ENCODE measurements at places on chromosomes 4 and X.
A peak's percentile ranks its signal among the peaks of the same experiment; 100 is the strongest.

DNA sequence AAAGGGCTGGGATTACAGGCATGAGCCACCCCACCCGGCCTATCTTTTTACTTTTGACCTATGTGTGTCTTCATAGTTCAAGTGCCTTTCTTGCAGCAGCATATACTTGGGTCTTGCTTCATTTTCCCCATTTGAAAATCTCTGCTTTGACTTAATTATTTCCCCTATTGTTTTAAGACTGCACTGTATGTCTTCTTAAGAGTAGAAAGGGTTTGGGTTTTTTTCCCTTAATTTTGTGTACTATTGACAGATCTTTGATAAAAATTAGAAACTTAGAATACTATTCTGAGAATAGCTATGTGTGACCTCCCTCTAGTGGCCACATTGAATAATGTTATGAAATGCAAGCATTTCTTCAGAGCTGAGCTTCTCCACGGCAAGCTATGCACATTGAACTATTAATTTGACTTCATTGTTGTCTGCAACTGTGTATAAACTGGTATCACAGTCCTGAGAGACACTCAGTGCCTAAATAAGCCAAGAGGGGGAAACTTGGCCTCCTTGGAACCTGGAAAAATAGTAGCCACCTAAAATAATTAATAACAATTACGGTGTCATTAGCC, 8.7 kb upstream of the SLC25A4 start:
- no peak for DNase-seq

DNA sequence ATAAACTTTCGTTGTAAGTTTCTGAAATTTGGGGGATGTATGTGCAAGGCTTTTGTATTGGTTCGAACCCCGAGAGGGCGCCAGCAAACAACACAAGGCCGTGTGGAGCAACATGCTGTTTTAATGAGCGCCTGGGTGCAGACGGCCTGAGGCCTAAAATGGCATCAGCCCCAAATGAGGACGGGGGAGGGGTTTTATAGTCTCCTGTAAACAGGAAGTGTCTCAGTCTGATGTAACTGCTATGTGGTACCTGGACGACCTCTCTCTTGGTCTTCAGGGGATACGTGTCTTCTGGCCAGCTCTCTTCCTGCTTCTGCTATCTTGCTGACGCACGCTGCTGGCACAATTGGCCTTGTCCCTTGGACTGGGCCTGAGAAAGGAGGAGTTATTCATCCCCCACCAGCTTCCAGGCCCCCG, 1348.0 kb downstream of the ADGRL3 start:
- no peak for DNase-seq

GRCh38 chrX:13142891-13143290, 98.5 kb upstream of the FAM9C start:
- DNase-seq: no peak

GRCh38 chrX:13369256-13370030, 49.6 kb upstream of the ATXN3L start:
- no peak for DNase-seq

GRCh38 chr4:38004887-38005286, 44.7 kb downstream of the PTTG2 start:
- DNase-seq: no peak

DNA sequence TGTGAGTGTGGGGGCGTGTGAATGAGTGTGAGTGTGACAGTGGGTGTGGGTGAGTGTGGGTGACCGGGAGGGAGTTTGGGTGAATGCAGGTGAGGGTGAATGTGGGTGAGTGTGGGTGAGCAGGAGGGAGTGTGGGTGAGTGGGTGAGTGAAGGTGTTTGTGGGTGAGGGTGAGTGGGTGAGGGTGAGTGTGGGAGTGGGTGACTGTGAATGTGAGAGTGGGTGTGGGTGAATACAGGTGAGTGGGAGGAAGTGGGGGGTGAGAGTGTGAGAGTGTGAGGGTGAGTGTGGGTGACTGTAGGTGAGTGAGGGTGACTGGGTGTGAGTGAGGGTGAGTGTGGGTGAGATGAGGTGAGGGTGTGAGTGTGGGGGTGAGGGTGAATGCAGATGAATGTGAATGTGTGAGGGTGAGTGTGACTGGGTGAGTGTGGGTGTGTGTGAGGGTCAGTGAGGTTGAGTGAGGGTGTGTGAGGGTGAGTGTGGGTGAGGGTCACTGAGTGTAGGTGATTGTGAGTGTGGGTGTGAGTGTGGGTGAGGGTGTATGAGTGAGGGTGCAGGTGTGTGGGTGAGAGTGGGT, 1677.3 kb upstream of the TENM3 start:
- no peak for DNase-seq

GRCh38 chr4:63296773-63297172, 1112.5 kb downstream of the TECRL start:
- no peak for DNase-seq

DNA sequence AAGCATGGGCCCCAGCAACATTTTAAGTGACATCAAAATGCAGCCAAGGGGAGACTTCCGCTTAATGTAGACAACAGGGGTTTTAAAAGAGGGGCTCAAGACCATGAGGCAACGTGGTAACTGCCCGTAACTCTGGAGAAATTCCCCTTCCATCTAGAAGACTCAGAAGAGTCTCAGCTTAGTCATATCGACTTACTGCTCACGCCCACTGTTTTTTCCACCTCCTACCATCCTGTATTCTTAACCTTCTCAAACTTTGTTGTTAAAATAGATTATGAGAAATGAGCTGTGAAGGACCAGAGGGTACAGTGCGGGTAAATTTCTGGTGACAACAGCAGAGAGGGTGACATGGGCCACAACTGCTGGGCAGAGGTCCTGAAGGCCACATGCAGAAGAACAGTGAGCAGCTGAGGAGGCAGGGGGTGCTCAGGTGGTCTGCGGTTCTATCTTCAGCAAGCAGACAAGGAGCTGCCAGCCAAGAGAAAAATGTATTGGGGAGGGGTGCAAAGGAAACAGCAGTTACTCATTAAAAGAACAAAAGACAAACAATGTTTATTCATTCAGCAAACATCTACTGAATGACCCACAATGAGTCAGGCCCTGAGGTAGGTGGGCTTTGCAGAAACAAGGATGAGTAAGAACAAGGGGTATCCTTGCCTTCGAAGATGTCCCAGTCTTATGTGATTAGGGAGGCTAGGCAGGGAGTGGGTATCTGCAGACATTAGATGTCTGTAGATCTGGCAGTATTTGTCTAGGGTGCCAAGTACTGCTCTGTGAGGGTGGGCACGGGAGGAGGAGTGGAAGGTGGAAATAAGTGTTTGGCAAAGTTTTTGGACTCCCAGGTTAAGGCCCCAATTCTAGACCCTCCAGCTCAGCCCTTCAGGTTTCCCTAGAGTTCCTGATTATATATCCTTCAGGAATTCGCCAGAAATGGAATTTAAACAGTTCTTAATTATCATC, 175.3 kb downstream of the TSPAN5 start:
- no peak for DNase-seq

- no peak for DNase-seq
Measured at GRCh38 chrX:790041-790506, 159.5 kb downstream of the SHOX start.

DNA sequence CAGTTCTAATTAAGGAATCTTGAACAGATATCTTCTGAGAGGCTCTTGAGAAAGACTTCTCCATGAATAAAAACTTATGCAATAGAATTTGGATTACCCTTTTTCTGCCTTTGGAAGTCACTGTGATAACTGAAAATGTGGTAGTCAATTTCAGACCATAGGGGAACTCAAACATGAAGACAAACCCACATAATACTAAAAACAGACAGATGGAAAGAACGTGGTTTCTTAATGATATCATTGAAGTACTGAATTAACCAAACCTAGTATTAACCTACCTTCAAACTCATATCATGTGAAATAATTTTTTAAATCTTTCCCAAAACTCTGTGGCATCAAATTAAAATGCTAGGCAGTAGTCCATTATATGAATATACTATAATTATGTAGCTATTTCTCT, 153.5 kb downstream of the CAMK2D start:
- no peak for DNase-seq

DNA sequence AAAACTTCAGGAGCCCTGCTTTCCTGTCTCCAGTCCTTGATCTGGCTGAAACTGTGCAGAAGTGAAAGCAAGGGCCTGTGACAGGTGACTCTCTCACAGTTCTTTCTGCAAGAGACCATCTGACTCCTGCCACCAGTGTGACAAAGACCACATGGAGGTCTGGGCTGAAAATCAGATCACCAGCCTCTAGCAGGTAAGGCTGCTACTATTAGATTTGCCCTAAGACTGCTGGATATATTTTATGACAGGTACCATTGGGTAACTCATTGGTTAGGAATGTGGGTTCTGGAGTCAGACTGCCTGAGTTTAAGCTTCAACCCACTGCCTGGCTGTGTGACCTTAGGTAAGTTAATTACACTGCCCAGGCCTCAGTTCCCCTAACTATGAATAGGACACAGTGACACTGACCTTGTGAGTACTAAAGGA, 163.3 kb upstream of the SLC7A11 start:
- no peak for DNase-seq

DNA sequence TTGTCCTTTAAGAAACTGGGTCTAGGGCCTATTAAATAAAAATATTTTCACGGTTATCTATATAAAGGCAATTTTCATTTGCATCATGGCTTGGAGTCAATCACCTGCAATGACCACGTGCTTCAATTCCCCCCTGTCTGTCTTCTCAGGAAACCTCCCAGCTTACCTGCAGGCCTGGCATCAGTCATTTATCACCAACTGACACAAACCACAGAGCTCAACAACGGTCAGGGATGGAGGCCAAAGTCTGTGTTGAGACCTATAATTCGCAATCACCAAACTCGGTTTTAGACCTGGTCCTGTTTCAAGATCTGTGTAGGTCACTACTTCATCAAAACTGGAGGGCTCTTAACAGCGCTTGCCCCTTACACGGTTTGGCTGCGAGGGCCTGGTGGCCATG, 1.9 kb downstream of the SLC9A7 start:
- no peak for DNase-seq

GRCh38 chr4:45119376-45119775, 393.0 kb upstream of the GNPDA2 start:
- no peak for DNase-seq

DNA sequence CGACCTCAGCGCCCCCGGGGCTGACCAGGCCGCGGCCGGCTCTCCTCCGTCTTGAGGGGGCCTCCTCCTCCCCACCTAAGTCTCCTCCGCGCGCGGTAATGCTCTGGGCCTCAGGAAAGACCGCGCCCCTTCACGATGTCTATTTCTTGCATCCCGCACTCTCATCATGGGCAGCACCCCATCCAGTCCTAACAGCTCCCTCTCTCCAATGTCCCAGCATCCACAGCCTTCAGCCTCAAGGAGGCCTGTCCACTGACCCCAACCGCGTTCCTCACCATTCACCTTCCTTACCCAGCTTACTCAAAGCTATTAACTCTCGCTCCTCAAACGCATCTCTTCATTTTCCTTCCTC, 77.5 kb downstream of the MAGED4 start:
- no peak for DNase-seq

DNA sequence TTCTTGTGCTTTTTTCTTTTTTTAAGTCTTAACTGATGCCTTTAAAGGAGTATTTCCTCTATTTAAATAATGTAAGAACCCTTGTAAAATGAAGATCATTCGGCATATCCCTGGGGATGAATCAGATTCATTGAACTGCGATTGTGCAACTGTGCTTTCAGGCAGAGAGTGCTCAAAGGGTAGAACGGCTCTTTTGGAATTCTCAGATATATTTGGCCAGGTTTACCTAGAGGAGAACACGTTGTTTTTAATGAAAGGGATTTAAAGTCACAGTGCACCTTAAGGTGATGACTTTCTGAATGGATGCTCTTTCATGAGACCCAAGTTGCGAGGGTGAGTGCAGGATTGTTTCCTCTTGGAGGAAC, 51.6 kb upstream of the ELOVL6 start:
- no peak for DNase-seq

- no peak for DNase-seq
Measured at GRCh38 chr4:140626661-140627376, 58.1 kb upstream of the UCP1 start.

DNA sequence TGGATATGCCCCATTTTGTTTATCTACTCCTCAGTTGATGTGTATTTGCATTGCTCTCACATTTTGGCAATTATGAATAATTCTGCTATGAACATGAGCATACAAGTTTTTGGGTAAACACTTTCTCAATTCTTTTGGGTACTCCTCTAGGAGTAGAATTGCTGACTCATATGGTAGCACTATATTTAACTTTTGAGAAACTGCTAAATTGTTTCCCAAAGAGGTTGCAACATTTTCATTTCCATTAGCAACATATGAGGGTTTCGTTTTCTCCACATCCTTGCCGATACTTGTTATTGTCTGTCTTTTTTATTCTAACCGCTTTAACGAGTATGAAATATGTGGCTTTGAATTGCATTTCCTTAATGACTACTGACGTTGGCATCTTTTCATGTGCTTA, 185.4 kb downstream of the TSPAN5 start:
- no peak for DNase-seq

DNA sequence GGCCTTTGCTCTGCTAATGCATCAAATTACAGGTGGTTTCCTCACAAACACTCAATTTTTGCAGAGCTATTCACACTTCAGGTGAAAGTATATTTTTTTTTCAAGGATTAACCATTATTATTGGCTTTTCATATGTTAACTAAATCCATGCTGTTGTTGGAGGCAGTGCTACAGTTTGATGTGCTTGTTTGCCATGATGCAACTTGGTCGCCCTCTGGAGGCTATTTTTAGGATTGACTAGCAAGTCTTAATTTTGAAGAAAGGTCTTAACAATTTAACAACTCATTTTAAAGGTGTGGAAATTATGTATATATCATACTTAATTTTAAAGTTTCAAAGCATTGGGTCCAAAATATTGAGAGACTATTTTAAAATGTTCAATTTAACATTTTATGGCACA, 168.8 kb upstream of the FAM47A start:
- DNase-seq: peak; percentile 38

- no peak for DNase-seq
Measured at GRCh38 chr4:38226170-38226569, 266.0 kb downstream of the PTTG2 start.

DNA sequence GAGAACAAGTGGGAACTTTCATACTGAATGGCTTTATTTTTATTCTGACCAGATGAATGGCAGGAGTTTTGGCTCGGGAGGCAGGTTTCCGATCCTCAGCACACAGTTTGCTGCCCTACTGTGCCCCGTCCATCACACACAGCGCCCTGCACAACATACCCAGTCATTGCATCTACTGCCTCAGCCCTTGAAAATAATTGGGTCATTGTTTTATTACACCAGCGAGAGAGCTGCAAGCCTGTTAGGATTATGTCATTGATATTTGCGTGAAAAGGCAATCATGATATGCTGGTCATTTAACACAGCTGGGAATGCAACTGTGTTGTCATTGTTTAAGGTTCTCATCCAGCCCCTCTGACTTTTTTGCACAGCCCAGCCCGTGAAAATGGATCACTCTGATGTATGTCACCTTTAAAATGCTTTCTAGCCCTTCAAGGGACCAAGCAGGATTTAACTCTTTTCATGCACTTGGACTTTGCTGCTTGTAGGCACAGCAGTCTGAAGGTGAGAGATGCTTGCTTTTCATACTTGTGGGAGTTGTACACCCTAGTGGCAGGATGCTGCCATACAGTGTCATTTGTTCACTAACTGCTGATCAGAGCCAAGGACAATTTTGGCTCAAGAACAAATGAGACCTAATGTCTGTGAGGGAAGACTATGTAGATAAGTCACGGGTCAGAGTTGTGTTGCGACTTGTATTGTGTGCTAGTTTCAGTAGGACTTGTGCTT, 62.3 kb downstream of the RTL9 start:
- no peak for DNase-seq

GRCh38 chr4:88017516-88018297, 10.3 kb downstream of the PKD2 start:
- DNase-seq: no peak

Measured in progenitor cell of endocrine pancreas (in vitro differentiated cells).